GM03348 (cell line): ENCODE measurements at places on chromosomes 11 and 22.

DNA sequence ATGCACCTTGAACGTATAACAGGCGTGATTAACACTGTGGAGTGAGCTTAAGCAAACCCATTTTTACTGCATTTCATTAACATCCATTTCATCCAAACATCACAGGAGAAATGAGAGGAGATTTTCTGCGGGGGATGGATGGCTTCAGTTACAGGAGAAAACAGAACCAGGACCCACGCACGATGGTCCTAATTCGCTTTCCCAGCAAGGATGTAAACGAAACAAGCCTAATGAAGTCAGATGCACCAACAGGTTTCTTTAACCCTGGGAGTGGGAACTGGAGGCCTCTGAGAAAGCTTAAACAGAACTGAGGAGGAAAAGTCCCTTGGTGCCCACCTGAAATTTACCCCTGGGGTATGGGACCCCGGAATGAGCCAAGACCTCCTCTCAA, 2.7 kb downstream of the CADM1 start:
- no peak for DNase-seq

- no peak for DNase-seq
Observed at GRCh38 chr11:122711831-122712381, 56.4 kb downstream of the UBASH3B start.

- no peak for DNase-seq
Observed at GRCh38 chr22:33472462-33473344, 414.5 kb upstream of the SYN3 start.

GRCh38 chr11:67507242-67507863, 609 bp downstream of the CDK2AP2 start:
- DNase-seq = peak; percentile 63

GRCh38 chr22:46073683-46074504, 76.4 kb upstream of the PPARA start:
- no peak for DNase-seq

- no peak for DNase-seq
Observed at GRCh38 chr11:43693069-43693468, 12.5 kb downstream of the HSD17B12 start.

- DNase-seq = no peak
Observed at GRCh38 chr22:44390613-44390970, 77.8 kb upstream of the SHISAL1 start.

- no peak for DNase-seq
Observed at GRCh38 chr11:76217653-76218160, 11.4 kb upstream of the WNT11 start.

GRCh38 chr22:50721257-50721844, 16.7 kb upstream of the ACR start:
- DNase-seq = no peak

DNA sequence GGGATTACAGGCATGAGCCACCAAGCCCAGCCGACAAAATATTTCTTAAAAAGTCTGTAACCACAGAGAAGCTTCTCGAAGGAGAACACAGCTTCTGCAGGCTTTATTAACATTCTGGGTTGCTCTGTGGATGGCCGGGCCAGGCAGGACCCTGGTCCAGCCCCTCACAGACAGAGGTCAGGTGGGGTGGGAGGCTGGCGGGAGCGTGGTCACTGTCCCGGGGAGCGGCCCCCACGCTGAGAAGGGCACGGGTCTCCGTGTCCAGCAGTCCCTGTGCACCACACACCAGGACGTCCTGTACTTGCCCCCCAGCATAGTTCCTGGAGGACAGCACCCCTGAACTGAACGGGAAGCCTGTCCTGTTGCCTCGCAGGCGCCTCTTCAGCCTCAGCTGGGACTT, 19.4 kb downstream of the DRD4 start:
- no peak for DNase-seq

GRCh38 chr11:88179971-88180629, 4.9 kb upstream of the RAB38 start:
- DNase-seq = peak; percentile 19

DNA sequence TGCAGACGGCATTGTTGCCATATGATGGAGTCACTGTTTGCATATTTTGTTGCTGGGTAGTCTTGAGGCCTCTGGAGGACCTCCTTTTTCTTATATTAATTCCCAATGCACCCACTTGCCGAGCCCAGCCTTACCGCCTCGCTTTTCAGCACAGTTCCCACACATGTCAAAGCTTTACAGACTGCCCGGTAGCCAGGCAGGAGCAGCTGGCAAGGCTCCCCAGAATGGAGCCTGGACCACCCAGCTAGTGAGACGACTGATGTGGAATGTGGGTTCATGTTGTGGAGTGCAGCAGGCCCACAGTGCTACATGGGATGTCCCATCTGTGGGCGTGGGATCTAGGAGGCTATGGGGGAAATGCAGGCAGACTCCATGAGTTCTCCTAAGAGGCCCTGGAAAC, 99.4 kb upstream of the MTMR2 start:
- DNase-seq = no peak

- DNase-seq = no peak
Observed at GRCh38 chr11:78808923-78809322, 234.3 kb upstream of the NARS2 start.

GRCh38 chr22:39437791-39438704, 18.8 kb upstream of the MGAT3 start:
- no peak for DNase-seq

DNA sequence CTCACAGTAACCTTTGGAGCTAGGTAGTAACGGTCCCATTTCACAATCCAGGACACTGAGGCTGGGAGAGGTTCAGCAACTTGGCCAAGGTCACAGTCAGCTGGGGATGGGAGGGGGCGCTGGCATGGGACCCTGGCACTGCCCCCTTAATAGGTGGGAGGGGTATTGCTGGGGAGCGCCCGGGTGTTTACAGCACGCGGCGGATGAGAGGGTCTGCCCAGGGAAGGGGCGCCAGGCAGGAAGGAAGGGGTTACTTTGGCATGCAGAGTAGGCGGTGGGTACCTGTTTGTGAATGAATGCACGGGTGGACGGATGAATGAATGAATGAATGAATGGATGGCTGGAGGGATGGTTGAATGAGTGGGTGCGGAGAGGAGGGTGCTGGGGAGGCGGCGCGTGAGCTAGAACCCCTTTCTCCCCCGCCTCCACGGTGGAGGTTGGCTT, 628 bp upstream of the FLRT1 start:
- DNase-seq = no peak

- DNase-seq = no peak
Observed at GRCh38 chr11:5231111-5231510, 3.2 kb downstream of the HBD start.

GRCh38 chr11:60939855-60940254, 12.1 kb downstream of the SLC15A3 start:
- DNase-seq = no peak

DNA sequence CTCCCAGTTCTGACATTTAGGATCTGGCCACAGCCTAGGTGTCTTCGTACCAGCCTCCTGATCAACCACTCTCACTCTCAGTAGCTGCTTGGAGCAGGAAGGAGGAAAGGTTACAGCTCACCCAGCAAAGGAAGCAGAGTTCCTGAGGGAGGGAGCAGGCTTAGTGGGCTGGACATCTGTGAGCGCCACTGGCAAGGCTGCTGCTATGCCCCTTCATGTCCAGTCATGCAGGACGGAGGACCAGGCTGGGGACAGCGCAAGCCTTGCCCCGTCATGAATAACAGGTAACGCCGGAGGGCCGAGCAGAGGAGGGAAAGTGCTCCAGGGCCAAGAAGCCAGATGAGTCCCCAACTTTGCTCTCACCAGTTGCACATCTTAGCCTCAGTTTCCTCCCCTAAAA, 25.8 kb downstream of the TPST2 start:
- DNase-seq = no peak

- no peak for DNase-seq
Observed at GRCh38 chr11:118048472-118049370, 28.2 kb upstream of the TMPRSS4 start.

GRCh38 chr11:100965346-100965745, 164.3 kb downstream of the PGR start:
- no peak for DNase-seq

DNA sequence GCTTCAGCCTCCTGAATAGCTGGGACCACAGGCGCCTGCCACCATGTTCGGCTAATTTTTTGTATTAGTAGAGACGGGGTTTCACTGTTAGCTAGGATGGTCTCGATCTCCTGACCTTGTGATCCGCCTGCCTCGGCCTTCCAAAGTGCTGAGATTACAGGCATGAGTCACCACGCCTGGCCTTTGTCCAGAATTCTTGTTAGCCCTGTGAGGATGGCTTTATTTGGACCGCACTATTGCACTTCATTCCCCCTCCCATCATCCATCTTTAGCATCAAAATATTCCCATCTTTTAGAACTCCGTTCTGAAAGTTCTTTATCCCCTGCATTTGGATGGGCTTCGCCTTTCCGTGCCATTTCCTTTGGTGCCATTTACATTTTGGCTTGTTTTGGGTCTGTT, 2.6 kb downstream of the SAMM50 start:
- DNase-seq = no peak

DNA sequence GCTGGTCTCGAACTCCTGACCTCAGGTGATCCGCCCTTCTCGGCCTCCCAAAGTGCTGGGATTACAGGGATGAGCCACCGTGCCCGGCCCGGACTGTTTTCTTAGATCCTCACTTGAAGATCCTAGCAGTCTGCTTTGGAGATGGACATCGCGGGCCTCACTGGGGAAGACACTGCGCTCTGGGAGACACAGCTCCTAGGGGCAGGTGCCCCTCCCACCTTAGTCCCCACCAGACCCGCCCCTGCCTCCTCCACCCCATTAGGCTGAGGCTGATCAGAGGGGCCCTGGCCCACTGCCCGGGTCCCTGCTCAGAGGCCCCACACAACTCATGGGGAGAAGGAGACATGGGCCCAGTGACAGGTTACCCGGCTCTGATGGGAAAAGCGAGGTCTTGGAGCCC, 11.3 kb upstream of the LTO1 start:
- no peak for DNase-seq

DNA sequence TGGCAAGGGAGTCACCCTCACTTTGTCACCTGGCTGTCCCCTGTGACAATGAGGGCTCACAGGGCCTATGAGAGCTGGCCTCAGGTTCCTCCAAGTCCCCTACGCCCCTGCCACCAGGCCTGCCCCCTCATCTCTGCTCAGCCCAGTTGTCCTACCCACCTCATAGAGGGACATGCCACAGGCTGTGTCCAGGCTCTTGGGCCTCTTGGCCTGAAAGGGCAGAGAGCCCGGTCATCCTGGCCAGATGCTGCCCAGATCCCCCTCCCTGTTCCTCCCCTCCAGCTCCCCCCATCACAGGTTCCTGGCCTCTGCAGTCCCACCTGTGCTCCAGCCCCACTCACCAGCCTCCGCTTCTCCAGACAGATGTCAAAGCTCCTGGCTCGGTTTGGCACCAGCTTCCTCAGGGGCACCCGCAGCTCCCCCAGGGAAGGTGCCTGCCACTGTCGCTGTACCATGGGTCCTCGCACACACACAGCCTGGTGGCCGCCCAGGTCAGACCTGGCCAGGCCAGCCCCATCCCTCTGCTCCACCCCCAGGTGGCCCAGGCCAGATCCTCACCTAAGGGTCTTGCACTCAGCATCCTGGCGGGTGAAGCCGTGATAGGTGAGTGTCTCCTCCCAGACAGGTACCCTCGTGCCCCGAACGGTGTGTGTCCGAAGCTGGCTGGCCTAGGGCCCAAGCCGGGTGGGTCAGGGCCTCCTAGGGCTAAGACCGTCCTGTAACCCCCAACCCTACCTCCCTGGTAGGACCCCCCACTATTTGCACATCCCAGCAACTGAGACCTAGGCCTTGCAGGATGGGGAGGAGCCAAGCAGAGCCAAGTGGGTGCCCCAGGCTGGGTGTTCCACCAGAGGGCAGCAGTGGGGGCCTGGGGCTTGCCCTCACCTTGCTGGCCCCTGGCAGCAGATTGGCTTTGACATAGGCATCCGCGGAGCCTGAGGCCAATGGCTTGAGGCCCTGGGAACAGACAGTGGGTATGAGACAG, 8.3 kb downstream of the NDUFV1 start:
- DNase-seq = peak; percentile 43

- DNase-seq = no peak
Observed at GRCh38 chr11:18578975-18579598, 9.4 kb downstream of the UEVLD start.

DNA sequence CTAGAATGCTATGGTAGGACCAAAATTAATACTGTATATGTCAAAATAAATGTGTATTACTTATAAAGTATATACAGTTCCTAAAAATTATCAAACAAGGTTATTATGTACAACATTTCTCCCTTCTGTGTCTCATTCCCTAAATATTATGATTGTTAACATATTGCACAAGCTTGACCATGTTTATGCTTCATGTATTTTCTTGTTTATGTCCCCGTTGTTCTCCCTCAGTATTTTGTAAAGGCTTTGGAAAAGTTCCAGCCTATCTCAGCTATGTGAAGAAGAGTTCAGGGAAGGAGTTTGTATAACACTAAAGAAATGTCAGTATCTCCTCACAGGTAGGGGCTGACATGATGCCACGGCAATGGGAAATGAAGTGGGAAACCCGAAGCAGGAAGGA, 19.6 kb downstream of the ADM start:
- no peak for DNase-seq

DNA sequence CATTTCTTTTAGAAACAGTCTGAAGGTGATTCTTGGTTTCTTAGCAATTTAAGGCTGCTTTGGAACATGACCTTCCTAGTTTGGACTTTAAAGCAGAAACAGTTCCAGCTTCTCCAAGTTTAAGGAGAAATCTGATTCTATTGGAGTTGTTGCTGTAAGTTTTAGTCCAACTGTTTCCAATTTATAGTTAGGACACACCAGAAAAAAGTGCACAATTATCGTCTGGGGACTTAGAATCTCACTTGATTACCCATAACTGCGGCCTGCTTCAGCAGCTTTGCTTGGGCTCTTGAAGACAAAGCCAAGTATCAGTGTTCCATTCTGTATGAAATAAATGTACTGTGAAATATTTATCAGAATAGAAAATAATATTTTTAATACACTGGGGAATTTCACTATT, 246.6 kb downstream of the TMEM135 start:
- DNase-seq = no peak

GRCh38 chr22:32546496-32546895, 71.9 kb downstream of the FBXO7 start:
- DNase-seq = no peak

GRCh38 chr22:31160328-31160978, 471 bp downstream of the RNF185 start:
- DNase-seq = peak; percentile 49

GRCh38 chr11:127493330-127494022, 492.9 kb upstream of the KIRREL3 start:
- DNase-seq = peak; percentile 21

DNA sequence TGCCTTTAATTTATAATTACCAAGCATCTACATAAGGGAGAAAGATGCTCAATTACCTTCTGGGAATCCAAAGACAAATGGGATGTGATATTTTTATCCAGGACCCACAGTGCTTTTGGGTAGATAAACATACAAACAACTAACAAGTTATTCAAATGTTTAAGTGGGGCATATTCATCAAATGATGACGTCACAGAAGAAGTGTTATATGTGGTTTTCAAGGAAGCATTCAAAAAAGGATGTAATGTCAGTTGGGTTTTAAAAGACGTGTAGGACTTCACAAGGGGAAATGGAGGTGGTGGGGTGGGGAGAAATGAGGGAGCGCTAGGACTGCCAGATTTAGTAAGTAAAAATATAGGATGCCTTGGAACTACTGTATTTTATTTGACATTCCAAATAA, 915.9 kb downstream of the KCNA4 start:
- no peak for DNase-seq
